ENCODE measurements at places on chromosomes 12 and 14.

- no peak for DNase-seq
These were observed 1.0 kb downstream of the ANO2 start for GRCh38 chr12:5944053-5944452.

GRCh38 chr12:5914387-5915149 lies 30.5 kb downstream of the ANO2 start:
- DNase-seq = no peak

DNA sequence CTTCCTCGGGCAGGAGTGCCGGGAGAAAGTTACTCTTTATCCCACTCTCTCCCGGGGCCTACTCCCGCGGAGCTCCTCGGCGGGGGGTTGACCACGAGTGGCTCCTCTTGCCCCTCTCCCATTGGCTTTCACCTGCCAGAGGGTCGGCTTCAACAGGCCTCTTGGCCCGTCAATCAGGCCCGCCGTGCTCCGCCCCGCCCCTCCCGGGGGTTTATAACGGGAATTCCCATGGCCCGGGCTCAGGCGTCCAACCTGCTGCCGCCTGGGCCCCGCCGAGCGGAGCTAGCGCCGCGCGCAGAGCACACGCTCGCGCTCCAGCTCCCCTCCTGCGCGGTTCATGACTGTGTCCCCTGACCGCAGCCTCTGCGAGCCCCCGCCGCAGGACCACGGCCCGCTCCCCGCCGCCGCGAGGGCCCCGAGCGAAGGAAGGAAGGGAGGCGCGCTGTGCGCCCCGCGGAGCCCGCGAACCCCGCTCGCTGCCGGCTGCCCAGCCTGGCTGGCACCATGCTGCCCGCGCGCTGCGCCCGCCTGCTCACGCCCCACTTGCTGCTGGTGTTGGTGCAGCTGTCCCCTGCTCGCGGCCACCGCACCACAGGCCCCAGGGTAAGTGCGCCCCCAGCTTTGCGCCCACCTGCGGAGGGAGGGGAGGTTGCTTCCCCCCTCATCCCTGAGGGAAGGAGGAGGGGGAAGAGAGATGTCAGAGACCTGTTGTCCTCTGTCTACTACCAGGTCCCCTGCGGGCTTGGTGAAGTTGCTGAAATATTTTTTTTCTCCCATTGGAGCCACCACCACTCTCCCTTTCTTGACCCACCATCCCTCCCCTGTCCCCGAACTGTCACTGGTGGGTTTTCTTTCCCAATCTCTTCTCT lies at the start of gene SMOC1:
SMOC1 (plus strand) TSS at position 242 of the 869 bp plus-strand sequence; CDS start at position 505, 263 bp downstream.
- peak; percentile 69 for DNase-seq

DNA sequence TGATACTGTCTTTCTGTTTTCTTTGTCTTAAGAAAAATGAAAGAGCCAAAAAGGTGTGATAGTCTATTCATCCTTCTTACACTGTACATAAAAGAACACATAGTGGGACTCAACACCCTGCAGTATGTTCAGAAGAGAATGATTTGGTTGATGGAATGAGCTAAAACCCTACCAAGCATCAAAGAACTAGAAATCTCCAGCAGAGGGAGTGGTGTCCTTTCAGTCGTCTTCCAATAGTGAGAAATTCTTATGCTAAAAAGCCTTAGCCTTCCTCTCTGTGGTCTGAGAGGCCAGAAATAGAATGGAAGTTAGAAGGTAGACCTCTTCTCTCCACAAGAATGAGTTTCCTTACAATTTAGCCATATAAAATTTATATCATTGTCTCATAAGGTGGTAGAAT lies 393.4 kb upstream of the SEL1L start:
- no peak for DNase-seq

- DNase-seq = peak; percentile 41
These were observed 530 bp upstream of the NYNRIN start for GRCh38 chr14:24398293-24398652.

- no peak for DNase-seq
These were observed 173.1 kb downstream of the FLRT2 start for GRCh38 chr14:85702997-85703396.

DNA sequence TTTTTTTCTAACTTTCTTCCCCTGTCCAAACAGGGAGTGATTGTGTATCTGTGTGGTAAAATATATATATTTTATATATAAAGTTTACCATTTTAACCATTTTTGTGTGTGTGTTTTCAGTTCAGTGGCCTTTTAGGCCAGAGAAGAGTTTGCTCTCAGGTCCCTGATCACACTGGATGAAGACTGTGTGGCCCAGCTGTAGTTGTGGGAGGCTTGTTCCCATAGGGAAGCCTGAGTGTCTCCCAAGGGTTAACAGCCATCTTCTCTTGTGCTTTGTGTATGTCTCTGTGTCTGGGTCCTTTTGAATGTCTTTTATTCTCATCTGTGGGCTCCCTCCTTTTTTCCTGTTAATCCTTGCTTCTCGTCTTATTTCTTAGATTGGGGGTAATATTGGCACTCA lies 23.4 kb downstream of the CGRRF1 start:
- no peak for DNase-seq

DNA sequence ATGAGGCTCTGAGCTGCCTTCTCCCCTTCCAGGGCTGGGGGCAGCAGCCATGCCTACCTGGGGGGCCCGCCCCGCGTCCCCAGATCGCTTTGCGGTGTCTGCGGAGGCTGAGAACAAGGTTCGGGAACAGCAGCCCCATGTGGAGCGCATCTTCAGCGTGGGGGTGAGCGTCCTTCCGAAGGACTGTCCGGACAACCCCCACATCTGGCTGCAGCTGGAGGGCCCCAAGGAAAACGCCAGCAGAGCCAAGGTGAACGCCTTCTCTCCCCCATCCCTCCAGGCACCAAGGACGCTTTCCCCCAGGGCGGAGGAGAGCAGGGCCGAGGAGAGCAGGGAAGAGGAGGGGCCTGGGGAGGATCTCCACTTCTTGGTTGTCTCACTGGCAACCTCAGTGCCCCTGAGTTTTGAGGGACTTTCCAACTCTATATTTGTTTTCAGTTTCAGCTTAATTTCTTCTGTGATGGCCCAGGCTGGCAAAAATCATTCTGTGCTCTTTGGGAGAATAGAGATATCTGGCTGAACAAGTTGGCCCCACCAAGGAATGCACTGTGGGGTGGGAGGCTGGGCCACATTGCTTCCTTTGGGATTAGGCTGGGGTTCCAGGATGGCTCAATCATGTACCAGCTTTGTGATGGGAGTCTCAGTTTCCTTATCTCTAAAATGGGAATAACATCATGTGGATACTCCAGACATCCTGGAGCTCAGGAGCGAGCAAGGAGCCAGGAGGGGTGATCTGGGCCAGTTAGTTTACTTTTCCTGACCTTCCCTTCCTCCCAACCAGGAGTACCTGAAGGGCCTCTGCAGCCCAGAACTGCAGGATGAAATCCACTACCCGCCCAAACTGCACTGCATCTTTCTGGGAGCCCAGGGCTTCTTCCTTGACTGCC lies 1.2 kb downstream of the KHNYN start:
- DNase-seq = no peak

Data from NCI-H1092 treated with DMSO at 0.1 percent for 48 hours (cell line).